Esophagus squamous epithelium (tissue), 5 donors: ENCODE measurements at places on chromosomes 7 and 10.

- no peak for DNase-seq
These were observed 91.3 kb downstream of the KIAA1549 start for GRCh38 chr7:138889582-138890498.

DNA sequence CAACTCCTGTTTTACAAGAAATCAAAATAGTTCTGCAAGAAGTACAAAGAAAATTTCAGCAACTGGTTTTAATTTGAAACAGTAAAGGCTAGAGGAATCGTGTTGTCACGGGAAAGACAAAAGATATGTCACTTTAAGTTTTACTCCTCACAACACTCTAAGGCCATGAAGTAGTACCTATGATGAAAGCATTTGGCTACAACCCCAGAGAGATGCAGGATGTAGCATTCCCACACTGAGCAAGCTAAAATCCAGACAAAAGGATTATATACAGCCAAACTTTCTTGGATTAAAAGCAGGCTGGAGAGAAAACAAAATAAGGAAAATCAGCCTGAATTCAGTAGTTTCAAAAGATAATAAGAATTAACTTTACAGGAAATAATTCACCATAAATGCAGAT lies 245.5 kb upstream of the STEAP1 start:
- no peak for DNase-seq

DNA sequence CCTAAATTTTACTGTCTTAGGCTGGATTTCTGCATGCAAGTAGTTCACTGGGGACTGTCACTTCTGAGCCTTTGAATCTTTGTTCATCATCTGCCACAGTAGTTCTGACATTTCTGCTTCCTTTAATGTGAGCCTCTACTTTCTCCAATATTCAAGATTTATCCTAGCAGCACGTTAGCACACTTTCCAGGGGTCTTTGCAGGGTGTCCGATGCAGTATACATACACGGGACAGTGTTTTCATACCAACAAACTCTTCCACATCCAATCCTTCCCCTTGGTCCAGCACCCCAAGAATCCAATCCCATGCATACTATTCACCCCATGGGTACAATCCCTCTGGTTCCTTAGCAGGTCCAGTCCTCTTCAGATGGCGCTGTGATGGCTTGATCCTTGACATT lies 22.7 kb upstream of the NPTX2 start:
- DNase-seq, result no peak

DNA sequence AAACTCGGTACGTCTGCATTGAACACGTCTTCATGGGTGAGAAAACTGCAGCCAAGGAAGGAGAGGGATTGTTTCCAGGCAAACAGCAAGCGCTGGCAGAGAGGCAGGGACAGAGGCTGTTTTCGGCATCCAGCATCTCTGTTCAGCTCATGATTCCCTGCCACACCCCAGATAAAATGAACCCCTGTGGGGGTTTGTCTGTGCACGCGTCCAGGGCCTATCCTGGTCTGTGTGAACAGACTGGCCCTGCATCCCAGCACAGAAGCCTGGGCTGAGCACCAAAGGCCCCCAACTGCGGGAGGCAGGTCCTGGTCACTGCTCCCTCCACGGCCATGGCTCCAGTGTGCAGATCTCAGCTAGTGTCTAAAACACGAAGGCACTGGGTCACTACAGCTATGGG lies 83.3 kb upstream of the FAM20C start:
- DNase-seq, result no peak

- no peak for DNase-seq
These were observed 829 bp downstream of the CHRM2 start for GRCh38 chr7:136869001-136869961.

GRCh38 chr10:37856881-37857286 lies 526 bp downstream of the ZNF248 start:
- no peak for DNase-seq

DNA sequence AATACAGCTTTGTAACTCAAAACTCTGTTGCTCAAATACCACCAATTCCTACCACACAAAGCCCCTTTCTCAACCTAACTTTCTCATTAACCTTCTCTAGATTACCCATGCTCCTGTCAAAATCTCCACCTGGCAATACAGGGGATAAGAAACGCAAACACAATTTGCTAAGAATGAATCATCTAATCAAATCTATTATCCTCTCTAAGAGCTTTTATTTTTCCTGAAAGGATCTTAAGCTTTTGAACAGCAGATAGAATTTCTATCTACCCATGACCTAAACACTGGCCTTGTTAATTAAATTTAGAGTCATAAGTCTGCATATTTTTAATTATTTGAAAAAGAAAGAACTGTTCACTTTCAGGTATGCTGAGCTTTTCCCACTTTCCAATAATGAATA lies 98.3 kb downstream of the HBP1 start:
- DNase-seq, result no peak

- no peak for DNase-seq
These were observed 41.1 kb downstream of the CCDC3 start for GRCh38 chr10:12960334-12960898.

DNA sequence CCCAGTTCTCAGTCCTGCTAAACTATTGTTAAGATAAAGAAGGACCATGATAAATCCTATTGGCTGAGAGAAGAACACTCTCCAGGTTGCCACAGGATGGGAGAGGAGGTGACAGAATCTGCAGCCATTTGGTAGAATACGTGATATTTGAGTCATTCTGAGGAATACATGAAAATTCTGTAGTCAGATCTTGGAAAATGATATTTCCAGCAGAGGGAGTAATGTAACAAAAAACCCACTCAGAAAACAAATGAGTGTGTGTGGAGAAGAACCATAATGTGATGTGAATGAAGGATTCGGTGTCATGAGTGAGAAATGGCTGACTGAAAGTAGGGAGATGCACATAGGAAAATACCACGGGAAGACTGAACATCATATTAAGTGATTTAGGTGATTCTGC lies 128.5 kb upstream of the PFKP start:
- DNase-seq, result no peak

DNA sequence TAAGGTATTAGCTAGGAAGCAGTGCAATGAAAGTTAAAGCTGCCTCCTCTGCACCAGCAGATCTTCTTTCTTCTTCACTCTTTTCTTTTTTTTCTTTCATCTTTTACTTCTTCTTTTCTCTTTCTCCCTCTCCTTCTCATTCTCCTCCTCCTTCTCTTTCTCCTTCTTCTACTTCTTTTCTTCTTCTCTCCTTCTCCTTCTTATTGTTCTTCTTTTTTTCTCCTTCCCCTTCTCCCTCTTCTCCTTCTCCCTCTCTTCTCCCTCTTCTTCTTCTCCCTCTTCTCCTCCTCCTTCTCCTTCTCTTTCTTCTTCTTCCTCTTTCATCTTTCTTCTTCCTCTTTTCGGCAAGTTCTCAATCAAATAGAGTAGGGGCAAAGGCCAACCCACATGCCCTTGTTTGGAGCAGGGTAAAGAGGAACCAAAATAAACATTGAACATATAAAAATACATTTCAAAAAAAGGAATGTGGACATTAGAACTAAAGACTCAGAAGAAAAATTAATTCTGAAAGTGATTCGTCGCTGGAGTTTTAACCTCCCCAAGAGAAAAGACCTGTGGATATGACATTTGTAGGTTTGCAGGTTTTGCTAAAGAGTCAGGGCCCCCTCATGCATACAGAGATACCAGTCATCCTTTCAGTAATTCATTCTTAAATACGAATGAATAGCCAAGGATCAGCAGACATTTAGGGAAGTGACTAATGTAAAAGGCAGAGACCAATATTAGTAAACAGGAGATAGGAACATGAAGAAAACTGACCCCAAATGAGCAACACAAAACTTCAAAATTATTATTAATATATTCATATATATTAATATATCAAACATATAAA lies 93.0 kb upstream of the RSU1 start:
- DNase-seq, result no peak

DNA sequence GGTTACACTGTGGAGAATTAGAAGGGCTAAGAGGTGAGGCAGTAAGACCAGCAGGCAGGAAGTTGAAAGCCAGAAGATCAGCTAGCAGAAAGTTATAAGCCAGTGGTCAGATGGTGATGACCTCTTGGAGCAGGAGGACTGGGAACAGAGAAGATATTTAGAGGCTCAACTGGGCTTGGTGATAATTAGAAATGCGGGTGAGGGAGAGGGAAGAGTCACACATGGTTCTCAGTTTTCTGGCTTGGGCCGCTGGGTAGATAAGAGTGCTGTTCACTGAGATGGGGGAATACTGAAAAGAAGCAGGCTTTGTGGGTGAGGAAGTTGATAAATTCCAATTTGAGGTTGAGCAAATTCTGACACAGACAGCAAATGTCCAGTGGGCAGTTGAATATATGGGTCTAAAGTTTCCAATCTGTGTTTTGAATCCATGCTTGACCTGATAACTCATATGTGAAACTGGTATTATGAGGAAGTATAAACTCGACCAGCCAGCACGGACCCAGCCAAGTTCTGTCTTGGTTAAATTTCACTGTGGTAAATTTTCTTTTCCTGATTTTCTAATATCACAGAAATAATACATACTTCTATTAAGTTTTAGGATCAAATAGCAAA lies 22.7 kb downstream of the LSMEM1 start:
- no peak for DNase-seq

DNA sequence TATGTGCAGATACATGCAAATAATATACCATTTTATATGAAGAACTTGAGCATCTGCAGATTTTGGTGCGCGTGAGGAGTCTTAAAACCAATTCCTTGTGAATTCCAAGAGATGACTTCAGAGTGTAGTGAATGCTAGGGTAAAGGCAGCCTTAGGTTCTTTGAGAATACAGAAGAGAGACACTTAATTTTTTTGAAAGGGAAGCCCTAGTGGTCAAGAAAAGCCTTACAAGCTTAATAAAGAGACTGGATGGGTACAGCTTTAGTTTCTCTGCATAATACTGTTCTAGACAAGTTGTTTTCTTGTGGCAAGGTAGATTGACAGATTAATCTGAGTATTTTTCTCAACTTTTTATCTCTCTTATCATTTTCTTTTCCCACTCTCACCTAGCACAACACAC lies 636.5 kb downstream of the DNAJB9 start:
- no peak for DNase-seq

GRCh38 chr7:81780914-81781693 lies 11.3 kb upstream of the HGF start:
- no peak for DNase-seq

GRCh38 chr7:28316489-28316888 lies 95.8 kb upstream of the CREB5 start:
- no peak for DNase-seq

- DNase-seq, result no peak
These were observed 227.7 kb downstream of the MAD1L1 start for GRCh38 chr7:2004841-2005725.

- DNase-seq, result no peak
These were observed 99.1 kb upstream of the CACNA2D1 start for GRCh38 chr7:82542665-82543064.

DNA sequence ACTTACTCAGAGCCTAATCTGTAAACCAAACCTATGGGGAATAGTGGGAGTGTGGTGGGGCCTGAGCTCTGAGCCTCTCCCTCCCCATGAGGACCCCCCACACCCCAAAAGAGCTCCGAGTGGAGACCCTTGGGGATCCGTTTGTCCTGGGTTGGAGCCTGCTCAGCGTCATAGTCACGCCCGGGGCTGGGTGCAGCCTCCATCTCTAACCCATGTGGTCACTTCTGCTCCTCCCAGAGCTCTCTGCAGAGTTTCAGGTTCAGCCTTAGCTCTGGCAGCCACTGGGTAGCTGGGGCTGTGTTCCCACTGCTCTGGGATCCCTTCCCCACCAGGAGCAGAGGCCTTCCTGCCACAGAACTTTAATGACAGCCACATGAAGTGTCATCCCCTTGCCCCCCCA lies 25.9 kb downstream of the PFKFB3 start:
- no peak for DNase-seq

DNA sequence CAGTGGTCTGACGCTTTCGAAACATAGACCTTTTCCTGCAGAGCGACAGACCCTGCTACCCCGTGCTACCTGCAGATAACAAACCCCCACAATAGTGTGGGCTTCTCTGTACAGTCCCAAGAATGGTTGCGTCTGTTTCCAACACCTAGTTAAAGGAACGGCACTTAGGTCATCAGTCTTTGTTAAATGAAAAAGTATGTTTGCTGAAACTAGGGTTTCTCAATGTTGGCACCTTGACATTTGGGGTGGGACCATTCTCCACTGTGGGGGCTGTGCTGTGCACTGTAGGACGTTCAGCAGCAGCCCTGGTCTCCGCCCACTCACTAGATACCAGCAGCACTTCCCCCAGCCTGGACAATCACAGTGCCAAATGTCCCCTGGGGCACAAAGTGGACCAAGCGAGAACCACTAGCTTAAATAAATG lies 13.7 kb downstream of the TECTB start:
- DNase-seq, result no peak

GRCh38 chr10:127418536-127419168 lies 130.5 kb upstream of the NPS start:
- DNase-seq, result no peak

GRCh38 chr10:12511651-12512050 lies 162.3 kb downstream of the CAMK1D start:
- DNase-seq, result no peak

DNA sequence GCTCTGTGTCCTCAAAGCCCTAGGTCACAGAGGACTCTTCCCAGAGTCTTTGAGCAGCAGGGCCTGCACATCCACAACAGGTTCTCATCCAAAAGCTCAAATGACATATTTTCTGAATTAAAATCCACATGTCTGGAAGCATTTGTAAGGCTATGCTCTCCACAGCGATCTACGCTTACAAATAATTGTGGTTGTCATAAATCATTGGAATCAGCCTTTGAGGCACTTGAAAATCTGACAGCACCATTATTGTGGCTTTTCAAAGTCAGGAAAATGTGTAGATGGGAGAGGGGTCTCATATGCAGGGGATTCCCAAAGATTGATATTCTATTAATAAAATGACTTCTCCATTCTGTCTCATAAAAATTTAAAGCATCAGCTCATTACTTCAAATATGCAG lies 16.3 kb downstream of the GPR26 start:
- no peak for DNase-seq

DNA sequence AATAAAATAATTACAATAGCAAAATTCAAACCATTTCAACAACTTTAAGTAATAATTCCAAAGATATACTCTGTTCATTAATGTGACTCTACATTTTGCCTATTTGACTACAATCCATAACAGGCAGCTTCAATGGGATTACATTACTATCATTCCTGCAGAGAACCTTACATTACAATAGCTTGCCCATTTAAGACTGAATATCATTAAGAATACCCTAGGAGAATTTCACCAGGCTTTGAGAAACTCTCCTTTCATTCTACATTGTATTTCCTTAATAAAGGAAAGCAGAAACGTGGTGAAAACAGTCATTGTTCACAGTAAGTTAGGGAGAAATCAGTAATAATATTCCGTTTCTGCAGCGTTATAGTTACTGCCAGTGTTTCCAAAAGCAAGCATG lies 209.5 kb downstream of the GLI3 start:
- DNase-seq, result no peak

- DNase-seq, result no peak
These were observed 15.2 kb downstream of the SLC29A3 start for GRCh38 chr10:71334221-71334791.
